NCI-H774 (cell line): ENCODE measurements at places on chromosomes 12 and 14.

GRCh38 chr12:80512781-80513180 is 68.7 kb downstream of the PTPRQ start:
- no peak for DNase-seq

DNA sequence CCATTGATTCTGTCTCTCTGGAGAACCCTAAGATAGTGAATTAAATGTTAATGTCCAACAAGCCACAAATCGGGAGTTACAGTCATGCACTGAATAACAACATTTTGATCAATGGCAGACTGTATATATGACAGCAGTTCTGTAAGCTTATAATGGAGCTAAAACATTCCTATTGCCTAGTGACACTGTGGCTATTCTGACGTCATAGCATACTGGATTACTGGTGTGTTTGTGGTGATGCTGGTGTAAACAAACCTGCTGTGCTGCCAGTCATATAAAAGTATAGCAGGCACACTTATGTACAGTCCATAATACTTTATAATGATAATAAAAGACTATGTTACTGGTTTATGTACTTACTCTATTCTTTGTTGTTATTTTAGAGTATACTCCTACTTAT is 56.7 kb upstream of the BICD1 start:
- no peak for DNase-seq

- no peak for DNase-seq
Measured at GRCh38 chr12:79098530-79098929, 234.0 kb downstream of the SYT1 start.

GRCh38 chr12:103687253-103687652 is 100.2 kb downstream of the STAB2 start:
- DNase-seq = no peak

DNA sequence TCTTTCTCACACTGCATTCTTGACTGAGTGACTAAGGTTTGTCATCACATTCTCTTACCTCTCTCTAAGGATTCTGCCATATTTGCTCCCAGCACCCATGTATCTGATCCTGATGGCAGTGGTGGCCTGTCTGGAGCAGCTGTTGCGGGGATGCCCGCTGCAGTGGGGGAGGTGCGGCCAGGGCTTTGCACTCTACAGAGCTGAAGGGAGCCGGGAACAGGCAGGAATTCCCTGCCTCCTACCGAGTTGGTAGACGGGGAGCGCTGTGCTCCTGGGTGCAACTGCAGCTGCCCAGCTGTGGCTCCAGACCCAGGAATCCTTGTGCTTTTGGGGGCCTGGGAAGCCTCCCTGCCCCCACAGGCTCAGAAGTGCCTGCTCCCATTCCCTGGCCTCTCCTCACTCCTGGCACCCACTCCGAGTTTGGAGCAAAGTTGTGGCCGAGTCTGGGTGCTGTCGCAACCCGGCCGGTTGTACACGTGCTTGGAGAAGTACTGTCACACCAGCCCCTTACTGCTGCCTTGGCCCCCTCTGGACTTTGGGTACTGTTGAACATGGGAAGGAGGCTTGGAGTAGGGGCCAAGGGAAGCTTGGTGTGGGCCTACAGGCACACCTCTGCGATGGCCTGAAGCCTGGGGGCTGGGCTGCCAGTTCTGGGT is 106.9 kb upstream of the OR4E1 start:
- DNase-seq = no peak

- DNase-seq = no peak
Measured at GRCh38 chr14:78688503-78688902, 518.3 kb downstream of the NRXN3 start.

DNA sequence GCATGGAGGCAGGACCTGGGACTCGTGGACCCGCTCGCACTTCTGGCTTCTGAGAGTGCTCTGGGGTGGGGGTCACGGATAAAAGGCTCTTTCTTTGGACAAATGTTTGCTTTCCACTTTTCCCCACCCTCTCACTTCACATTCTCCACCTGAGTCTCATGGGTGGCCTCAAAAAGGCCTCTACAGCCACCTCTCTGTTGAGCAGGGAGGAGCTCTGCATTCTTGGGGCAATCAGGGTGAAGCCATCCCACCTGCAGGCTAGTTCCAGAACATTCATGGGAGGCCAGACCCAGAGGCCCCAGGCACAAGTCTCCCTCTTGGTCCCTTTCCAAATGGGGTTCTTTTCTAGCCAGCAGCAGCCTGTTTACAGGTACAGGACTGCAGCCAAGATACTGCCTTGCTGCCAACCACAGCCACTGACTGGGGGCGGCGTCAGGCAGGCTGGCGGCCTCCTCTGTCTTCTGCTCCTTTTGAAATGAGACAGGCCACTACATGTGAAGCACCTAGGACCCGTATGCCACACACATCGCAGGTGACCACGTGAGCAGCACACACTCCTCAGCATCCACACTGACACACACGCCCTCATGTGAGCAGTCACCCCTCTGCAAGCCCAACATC is 18.2 kb upstream of the CEBPE start:
- no peak for DNase-seq

DNA sequence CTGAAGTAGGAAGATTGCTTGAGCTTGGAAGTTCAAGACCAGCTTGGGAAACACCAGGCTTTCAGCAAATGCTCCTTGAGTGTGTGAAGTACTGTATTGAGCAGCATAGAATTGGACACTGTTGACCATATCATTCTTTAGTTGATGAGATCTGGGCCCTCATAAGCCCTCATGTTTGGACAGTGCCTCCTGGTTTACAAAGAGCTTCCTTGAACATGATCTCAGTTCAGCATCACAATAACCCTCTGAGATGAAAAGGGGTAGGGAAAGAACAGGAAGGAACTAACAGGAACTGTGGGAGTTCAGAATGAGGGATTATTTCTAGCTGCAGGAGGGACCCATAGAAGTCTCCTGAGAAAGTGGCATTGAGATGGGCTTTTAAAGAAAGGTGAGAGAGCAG is 153.2 kb downstream of the C12orf75 start:
- no peak for DNase-seq

DNA sequence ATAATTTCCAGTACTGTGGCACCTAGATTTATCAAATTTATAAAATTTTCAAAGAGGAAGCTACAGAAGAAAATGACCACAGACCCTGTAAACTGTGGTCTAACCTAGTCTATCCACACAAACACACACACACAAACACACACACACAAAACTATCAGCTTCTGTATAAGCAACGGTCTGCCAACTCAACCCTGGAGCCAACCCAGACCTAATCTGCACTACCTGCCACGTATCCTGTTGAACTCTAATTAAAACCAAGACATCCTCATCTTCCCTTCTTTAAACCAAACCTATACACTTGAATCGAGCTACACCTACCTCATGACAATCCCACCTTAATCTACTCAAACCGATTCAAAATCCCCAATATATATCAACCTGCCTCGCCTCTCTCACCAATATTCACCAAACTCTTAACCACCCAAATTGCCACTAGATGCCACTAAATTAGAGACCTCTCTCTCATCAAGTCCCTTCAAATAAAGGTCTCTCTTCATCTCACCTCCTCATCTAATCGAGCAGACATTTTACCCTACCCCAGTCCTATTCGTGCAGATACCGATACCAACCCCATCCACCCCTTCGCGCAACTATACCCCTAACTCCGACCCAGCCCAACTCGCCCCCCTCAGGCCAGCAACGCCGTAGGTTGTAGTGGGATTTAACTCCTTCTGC is 808 bp downstream of the ACIN1 start:
- no peak for DNase-seq

DNA sequence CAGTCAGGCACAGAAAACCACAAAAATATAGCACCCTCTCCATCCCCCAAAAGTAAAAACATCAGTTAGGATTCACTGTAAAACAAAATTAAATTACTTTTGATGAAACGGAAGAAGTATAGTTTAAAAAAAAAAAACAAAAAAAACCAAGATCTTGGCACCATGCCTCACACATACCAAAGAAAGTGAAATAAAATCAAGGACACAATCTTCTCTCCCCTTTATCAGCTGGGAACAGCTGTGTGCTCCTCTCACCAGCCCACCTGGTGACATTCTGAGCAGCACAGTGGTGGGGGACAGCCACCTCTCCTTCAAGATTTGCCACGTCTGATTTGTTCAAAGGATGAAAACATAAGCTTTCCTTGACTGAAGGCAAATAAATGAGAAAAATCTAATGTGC is 55.5 kb downstream of the ESR2 start:
- DNase-seq = no peak

DNA sequence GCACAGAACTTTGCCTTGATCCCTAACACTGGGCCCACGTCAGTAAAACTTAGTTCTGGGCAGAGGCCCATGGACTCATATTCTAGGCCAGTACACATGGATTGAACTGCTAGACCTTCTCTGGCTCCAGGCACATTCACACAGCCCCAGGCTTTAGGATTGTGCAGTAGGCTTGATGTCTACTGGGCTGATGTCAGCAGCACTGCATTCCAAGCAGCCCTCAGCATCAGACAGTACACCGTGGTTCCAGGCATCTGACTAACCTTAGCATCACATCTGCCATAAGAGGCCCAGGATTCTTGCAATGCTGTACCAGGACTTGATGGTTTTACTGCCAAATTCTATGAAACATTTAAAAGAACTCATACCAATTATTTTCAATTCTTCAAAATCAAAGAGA is 301.9 kb downstream of the CCER1 start:
- no peak for DNase-seq

- no peak for DNase-seq
Measured at GRCh38 chr14:23181946-23182345, 1.5 kb downstream of the SLC7A8 start.

DNA sequence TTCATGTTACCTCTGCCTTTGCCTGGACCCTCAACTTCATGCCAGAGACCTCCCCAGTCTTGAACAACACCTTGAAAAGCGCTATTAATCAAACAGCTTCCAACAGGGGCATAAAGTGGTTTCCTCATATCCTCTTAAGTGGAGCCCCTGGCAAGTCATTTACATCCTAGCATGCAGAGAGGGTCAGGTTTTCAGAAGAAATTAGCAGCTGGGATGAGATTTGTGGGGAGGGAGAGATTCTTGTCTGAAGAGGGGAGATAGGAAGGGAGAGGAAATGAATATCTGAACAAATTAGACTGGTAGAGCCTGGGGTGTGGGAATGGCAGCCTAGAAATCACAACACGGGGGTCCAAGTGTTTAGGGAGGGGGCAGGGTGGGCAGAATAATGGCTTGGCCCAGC is 45.6 kb downstream of the CALM1 start:
- DNase-seq = no peak

GRCh38 chr14:37623426-37623951 is 28.1 kb downstream of the TTC6 start:
- no peak for DNase-seq

DNA sequence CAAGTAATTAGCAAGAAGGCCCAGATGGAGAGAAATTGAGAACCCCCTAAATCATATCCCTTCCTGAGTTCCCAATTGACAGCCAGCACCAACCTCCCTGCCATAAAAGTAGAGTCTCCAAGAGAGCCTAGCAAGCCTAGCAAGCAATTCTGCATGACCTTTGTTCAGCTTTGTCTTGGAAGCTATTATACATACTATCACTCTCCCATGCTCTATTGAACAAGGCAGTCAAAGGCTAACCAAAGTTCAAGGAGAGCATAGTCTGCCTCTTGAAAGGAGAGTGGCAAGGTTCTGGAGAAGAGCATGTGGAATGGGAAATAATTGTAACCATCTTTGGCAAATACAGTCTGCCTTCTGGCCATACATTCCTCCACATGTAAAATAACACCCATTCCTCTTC is 7.8 kb downstream of the ACOT4 start:
- no peak for DNase-seq

- peak; percentile 82 for DNase-seq
Measured at GRCh38 chr14:100486025-100486828, 101.0 kb downstream of the BEGAIN start.

- DNase-seq = no peak
Measured at GRCh38 chr12:94689002-94689645, 38.8 kb upstream of the TMCC3 start.

DNA sequence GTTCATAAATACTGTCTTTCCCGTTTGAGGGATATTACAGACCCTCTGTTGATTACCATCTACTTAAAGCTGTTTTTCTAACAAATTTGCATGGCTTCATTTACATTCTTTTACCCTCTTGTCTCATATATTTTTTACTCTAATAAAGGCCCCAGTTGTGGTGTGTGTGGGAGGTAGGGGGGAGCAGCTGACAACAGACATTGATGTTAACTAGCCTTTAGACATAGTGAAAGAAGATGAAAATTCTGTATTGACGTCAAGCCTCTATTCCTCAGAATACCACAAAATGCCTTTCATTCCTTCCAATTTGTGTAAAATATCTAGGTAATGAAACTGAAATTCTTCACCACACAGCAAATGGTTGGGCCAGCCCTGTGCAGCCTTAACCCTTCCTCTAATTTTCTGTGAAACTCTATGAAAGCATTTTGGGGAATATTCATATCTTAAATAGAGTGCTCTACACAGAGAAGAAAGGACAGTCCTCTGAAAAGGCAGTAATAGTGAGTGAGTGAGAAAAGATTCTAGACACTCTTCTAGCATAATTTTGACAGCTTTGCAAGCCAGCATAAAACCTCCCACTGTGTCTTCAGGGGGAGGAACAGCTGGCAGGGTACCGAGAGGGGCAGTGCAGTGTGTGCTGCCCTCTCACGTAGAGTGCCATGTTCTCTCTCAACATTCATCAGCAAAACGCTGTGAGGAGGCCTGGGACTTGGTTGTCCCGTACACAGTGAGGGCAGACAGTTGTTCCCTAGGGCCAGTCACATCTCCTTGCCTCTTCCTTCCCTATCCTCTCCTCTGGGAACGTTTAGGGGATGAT is 20.1 kb upstream of the CERS5 start:
- DNase-seq = no peak

DNA sequence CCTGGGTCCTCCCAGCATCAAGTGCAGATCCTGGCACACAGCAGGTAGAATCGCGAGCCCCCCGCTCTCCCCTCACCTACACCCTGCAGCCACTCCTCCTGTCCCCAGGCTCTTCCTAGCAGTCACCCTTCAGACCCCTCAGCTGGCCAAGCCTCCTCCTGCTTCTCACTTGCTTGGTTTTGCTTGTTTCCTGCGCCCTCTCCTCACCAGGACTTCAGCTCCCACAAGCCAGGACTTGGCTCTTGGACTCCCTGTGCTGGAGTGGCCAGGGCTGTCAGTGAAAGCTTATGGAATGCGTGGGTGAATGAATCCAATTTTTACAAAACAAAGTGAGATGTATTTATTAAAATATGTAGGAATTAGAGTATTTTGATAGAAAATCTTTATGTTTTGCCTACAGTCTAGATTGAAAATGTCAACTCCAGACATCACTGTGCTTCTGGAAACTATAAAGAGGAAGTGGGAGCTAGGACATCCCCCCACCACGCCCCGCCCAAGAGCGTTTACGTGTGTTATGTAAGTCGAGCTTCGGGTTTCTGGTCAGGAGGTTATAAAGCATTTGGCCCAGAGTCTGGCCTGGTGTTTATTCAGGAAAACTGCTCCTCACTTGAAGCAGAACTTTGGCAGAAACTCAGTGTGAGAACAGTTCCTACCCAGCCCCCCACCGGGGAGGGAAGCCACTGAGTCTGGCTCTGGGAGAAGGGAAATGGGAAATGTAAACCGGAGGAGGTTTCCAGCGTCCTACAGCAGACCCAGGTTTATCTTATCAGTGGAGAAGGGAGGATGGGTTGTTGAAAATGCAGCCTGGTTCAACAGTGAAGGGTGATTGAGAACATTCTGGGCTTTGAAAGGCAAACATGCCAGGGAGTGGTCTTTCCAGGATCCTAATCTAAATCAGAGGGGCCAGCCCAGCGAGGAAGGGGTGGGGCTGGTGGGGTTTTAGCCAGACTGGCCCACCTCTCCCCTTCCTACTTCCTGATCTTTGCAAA is 8.8 kb downstream of the ALDH2 start:
- no peak for DNase-seq

- DNase-seq = no peak
Measured at GRCh38 chr12:6552140-6552551, 3.7 kb downstream of the IFFO1 start.

- no peak for DNase-seq
Measured at GRCh38 chr14:21275261-21275858, 4.5 kb upstream of the RPGRIP1 start.

GRCh38 chr14:39265806-39266524 is 32.2 kb downstream of the MIA2 start:
- DNase-seq = no peak
